Stimulated activated CD8-positive, alpha-beta memory T cell treated with anti-CD3 and anti-CD28 coated beads, Interleukin-4, amount 100 ng/mL, for 48 hours (primary cell): ENCODE measurements at places on chromosomes 12 and 14.

- no peak for DNase-seq
Observed at GRCh38 chr12:69342421-69342820, 5.8 kb upstream of the LYZ start.

GRCh38 chr14:68246074-68246785, 426.7 kb downstream of the RAD51B start:
- no peak for DNase-seq

GRCh38 chr12:106213662-106214061, 34.2 kb downstream of the CKAP4 start:
- no peak for DNase-seq

GRCh38 chr14:59831121-59831730, 39.4 kb downstream of the RTN1 start:
- DNase-seq = no peak

GRCh38 chr14:50340045-50340444, 27.9 kb downstream of the DMAC2L start:
- no peak for DNase-seq

DNA sequence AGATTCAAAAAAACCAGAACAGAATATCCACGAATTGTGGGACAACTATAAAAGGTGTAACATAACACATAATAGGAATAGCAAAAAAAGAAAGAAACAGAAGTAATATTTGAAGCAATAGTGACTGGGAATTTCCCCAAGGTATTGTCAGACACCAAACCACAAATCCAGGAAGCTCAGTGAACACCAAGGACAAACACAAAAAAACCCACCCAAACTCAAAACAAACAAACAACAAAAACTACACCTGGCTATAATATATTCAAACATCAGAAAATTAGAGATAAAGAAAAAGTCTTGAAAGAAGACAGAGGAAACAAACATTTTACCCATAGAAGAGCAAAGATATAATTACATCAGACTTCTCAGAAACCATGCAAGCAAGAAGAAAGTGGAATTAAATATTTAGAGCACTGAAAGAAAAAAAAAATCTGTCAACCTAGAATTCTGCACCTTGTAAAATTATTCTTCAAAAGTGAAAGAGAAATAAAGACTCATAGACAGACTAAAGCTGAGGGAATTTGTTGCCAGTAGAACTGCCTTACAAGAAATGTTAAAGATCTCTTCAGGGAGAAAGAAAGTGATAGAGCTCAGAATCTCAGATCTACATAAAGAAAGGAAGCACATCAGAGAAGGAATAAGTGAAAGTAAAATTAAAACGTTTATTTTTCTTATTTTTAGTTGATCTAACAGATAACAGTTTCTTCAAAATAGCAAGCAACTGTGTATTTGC, 12.1 kb upstream of the HMGA2 start:
- DNase-seq = no peak

DNA sequence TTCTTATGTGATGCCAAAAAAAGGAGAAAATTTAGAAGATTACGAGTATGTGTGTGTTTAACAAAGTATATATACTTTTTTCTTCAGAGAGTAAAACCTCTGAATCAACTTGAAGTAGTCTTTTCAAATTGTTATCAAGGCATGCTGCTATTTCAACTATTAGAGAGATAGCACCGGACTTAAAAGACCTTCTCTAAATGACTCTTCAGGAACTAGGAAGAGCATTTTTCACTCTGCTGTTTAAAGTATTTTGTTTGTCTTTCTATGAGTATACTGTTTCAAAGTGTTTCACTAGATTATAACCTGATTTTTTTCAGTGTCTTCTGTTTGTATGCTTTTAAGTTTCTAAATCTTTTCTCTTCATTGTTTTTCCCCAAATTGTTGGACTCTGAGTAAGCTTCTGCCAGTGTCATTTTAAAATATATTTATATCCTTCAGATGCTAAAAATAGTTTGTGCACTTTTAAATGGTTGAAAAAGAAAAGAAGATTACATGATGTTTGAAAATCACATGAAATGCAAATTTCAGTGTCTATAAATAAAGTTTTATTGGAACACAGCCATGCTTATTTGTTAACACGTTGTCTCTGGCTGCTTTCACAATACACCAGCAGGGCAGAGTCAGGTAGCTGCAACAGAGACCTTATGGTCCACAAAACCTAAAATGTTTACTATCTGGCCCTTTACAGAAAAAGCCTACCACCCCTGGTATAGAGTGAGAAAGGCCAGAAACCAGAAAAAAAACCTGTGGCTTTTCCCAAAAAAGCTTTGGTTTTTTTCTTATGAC, 21.3 kb downstream of the CRADD start:
- no peak for DNase-seq

GRCh38 chr12:39930101-39930500, 175.8 kb downstream of the SLC2A13 start:
- DNase-seq = no peak

DNA sequence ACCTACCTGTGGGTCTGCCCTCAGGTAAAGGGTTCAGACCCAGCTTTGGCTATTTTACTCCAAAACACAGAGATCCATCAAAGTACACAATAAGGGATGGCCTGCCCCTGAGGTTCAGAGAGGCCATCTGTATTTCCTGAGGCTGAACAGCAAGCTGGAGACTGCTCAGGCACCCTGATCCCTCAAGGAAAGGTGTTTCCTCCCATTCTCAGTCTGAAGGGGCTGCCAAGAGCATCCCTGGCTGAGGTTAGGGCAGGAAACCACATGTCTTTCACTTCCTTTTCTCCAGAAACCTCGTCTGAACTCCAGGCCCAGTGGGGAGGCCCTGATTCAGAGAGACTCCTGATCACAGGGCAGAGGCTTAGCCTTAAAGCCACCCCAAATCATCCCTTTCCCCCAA, 1.5 kb downstream of the RILPL1 start:
- peak; percentile 26 for DNase-seq

DNA sequence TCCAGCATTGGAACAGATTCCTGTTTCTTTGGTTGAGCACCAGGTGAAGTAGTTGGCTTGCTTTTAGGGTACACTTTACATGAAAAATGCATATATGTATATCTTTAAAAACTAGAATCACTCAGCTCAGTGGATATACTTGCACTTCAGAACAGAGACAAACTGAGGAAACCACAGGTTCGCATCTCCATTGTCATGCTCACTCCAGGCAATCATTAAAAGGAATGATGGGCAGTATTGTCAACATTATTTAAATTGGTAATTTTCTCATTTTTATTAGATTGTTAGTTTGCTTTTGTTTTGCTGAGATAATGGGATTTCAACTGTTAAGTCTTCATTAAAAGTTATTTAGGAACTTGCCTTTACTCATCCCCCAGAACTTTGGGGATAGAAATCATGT, 71.0 kb upstream of the NELL2 start:
- DNase-seq = no peak

GRCh38 chr12:48818831-48819590, 715 bp downstream of the CACNB3 start:
- peak; percentile 37 for DNase-seq

DNA sequence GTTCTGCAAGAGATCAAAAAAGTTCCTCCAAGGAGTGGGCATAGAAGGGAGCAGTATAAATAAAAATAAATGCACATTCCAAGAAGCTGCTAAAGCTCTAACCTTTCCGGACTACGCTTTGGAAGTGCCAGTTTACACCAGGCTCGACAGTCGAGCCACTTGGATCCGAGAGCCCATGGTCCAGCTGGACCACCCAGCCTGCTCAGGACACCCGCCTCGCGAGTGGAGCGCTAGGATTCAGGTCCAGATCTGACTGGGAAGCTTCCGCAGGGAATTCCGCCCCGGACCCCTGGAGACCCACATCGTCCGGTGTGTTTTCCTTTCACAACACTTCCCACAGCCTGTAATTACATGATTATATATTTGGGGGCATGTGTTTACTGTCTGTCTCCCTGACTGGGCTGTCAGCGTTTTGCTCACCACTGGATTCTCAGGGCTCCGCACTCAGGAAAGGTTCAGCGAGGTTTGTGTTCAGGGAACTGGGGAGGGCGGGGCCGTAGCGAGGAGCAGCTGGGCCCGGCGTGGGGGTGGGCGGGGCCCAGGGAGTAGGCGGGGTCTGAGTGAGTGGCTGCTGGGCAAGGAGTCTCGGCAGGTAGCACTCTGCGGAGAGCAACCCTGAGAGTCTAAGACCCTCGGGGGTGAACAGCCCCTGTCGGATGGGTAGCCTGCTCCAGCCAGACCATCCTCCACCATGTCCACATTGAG, 52.3 kb upstream of the TMEM263 start:
- peak; percentile 86 for DNase-seq

- DNase-seq = no peak
Observed at GRCh38 chr12:58288190-58288589, 346.8 kb downstream of the ATP23 start.

GRCh38 chr14:20623798-20624197, 17.7 kb downstream of the OR6S1 start:
- peak; percentile 41 for DNase-seq

DNA sequence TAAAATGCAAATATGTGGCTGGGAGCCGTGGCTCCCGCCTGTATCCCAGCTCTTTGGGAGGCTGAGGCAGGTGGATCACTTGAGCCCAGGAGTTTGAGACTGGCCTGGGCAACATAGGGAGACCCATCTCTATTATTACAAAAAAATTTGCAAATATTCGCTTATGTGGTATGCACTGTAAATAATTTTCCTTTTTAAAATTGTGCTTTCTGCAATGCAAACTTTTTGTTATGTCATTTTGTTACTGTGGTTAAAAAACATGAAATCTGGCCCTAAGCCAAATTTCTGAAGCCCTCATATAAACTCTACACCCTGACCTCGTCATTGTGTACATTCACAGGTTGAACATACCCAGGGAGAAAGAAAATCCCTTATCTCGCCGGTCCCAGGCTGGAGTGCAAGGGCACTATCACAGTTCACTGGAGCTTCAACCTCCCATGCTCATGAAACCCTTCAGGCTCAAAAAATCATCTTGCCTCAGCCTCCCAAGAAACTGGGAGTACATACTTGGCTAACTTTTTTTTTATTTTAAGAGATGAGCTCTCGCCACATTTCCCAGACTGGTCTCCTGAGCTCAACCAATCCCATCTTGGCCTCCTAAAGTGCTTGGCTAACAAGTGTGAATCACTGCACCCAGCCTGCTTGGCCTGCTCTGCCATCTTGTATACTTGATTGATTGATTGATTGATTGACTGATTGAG, 24.7 kb downstream of the TRAPPC6B start:
- no peak for DNase-seq

GRCh38 chr12:84572196-84572595, 340.4 kb downstream of the SLC6A15 start:
- DNase-seq = no peak

DNA sequence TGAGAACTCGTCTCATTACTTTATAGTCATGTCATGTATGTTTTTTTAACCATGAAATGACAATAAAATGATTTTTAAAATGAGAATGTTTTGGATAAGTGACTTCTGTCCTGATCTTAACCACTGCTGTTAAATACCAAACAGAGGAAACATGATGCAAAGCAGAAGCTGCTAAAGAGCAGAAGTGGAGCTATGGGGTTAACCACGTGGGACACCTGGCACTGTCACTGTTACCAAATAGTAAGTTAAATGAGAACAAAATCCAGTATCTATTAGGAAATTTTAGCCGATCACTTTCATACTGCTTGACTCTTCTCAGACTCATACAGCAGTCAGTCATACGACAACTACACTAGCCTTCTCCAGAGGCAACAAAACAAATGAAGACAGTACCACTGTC, 82.4 kb downstream of the SCAF11 start:
- DNase-seq = no peak

DNA sequence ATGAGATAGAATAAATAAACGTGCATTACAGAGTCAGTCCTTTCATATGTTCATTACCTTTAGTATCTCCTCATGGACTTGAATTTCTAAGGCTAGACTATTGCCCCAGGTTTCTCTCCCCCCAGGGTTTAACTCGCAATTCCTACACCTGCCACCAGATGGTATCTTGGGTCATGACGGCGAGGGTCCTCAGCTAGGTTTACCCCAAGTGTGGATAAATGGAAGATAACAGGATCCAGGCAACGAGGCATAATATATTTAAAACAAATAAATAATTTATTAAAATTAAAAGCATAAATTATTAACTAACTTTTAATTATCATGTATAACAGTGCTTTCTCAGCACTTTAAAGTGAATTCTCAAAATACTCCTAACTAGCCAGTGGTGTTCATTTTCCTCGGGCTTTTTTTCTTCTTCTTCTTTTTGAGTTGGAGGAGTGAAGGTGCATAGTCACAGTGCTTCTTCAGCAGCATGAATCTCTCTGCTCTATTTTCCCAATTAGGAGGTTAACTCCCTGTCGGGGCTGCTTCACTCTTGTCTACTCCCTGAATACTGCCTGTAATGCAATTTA, 243.5 kb upstream of the CAND1 start:
- peak; percentile 81 for DNase-seq

- no peak for DNase-seq
Observed at GRCh38 chr14:89563471-89563870, 146.4 kb upstream of the FOXN3 start.

GRCh38 chr14:75338398-75338797, 59.8 kb downstream of the FOS start:
- DNase-seq = no peak

DNA sequence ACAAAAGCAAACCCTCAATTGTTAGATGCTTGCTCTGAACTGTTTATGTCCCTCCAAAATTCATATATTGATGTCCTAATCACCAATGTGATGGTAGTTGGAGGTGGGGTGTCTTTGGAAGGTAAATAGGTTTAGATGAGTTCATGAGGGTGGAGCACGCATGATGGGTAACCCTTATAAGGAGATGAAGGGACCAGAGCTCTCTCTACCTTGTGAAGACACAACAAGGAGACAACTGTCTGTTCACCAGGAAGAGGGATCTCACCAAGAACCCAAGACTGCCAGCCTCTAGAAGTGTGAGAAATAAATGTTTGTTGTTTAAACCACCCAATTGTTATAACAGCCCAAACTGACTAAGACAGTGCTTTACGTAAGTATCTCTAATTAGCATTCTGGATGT, 27.0 kb downstream of the DHRS2 start:
- no peak for DNase-seq

GRCh38 chr12:123050913-123051312, 70.4 kb downstream of the ARL6IP4 start:
- DNase-seq = no peak

DNA sequence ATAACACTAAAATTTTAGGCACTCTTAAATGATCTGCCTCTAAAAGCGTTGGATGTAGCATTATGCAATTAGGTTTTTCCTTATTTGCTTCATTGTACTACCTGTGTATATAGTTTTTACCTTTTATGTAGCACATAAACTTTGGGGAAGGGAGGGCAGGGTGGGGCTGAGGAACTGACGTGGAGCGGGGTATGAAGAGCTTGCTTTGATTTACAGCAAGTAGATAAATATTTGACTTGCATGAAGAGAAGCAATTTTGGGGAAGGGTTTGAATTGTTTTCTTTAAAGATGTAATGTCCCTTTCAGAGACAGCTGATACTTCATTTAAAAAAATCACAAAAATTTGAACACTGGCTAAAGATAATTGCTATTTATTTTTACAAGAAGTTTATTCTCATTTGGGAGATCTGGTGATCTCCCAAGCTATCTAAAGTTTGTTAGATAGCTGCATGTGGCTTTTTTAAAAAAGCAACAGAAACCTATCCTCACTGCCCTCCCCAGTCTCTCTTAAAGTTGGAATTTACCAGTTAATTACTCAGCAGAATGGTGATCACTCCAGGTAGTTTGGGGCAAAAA, 4.1 kb downstream of the CDKN1B start:
- DNase-seq = no peak
